Right forelimb (tissue), 1 donor: ENCODE measurements at places on chromosomes 4 and X.

DNA sequence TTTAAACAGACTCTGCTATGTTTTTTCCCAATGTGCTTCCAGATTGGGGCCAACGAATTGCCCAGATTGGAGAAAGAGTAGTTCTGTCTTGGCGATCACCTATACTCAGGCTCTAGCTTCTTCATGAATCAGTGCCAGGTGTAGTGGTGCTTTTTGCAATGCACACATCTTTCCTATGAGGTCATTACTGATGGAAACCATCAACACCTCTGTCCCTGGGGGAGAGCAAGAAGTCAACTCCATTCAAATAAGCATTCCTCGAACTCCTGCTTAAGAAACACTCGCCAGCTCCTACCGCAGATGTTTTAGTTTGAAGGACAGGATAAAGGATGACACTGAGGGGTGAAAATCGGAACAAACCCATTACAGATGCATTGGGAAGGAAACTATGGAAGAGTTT is 156.5 kb upstream of the DKK2 start:
- no peak for DNase-seq

DNA sequence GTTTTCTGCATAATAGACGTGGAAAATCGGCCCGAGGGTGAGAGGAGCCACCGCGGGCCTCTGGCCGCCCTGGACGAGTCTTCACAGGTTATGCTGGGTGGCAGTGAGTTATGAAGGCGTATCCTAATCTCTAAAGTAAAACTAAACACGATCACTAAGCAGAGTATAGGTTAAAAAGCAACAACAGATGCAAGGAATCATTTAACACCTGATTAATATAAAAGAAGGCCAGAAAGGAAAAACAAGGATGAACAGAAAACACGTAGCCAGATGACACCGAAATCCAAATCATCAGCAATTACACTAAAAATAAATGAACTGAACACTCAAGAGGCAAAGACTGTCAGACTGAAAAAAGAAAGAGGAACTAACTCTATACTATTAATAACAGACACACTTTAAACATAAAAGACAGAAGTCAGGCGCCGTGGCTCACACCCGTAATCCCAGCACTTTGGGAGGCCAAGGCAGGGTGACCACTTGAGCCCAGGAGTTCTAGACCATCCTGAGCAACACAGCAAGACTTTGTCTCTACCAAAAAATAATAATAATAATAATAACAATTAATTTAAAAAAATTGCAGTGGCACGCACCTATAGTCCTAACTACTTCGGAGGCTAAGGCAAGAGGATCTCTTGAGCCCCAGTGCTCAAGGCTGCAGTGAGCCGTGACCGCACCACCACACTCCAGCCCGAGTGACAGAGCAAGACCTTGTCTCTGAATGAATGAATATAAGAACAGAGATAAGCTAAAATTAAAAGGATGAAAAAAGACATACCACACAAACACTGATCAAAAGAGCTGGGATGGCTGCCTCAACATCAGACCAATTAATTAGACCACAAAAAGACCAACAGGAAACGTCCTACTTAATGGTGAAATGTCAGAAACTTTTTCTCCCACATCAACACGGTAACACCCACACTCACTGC is 30.0 kb downstream of the CTBP1 start:
- no peak for DNase-seq

- no peak for DNase-seq
These were observed 248.9 kb downstream of the TLL1 start for GRCh38 chr4:166121897-166122296.

- no peak for DNase-seq
These were observed 154.9 kb upstream of the EPHA5 start for GRCh38 chr4:65825116-65825753.

- DNase-seq: no peak
These were observed 69.3 kb downstream of the MTMR1 start for GRCh38 chrX:150762258-150763165.

DNA sequence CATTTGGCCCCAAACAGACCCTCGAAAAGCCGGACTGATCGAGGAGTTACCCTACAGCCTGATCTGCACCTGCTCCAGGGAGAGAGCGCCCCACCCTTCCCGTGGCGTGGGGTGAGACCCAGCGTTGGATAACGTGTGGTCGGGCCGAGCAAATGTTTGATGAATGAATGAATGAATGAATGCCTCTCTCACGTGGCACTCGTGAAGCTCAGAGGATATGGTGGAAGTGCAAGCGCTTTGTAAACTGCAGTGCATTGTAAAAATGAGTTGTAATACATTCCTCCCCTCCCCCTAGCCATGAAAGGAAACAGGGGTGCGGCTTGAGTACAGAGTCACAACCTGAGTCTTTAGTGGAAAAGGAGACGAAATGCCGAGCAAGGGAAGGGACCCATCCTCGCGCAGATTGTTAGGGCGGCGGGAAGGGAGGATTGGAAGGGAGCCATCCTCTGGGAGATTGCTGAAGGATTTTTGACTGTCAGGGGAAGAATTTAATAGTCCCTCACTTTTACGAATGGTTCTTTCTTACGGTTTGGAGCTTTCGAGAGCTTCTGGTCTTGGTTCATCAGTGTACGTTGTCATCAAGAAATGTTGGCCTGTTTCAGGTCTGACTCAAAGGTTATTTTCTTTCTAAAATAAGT is 772 bp upstream of the FBXW7 start:
- no peak for DNase-seq

- DNase-seq: no peak
These were observed 41.7 kb downstream of the SEPTIN11 start for GRCh38 chr4:76991161-76991660.

DNA sequence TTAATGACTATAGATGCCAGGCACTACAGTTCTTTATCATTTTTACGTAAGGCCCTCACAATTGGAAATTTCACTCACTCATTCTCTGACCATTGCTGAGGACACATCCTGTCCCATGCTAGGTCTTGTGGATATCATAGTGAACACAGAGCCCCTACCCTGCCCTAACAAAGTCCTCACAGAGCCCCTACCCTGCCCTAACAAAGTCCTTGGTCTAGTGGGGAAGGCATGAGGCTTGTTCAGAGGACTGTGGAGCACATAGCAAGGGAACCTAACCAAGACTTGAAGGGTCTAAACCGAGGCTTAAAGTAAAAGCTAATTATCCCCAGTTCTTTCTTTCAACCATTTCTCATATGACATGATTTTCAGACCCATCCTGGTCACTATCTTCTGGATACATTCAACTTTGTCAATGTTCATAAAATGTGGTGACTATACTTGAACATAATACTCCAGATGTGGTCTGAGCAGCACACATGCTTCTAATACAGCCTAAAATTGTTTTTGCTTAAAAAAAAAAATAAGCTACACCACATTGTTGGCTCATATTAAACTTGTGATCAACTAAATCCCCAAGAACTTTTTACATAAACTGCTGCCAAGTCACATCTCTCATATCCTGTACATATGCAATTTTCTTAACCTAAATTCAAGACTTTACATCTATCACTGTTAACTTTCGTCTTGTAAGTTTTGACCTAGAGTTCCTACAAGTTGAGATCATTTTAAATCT is 77.0 kb downstream of the GPC3 start:
- no peak for DNase-seq
